ENCODE measurements at places on chromosomes 12 and 14.
A peak's percentile ranks its signal among the peaks of the same experiment; 100 is the strongest.

DNA sequence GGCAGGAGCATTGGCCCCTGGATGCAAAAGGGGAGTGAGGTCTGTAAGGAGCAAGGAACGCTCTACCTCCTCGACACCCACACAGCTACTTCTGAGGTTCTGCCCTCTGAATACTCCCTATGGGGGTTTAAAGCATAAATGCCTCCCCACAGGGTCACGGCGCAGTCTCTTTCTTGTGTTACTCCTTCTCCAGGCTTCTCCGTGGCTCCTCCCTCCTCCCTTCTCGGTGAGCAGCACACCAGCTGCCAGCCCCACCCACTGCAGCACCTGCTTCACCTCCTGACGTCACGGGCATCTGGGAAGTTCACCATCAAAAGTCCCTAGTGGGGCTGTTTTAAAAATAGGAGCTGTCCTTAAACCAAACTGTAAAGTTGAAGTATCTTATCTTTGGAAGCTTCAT is 67.3 kb downstream of the SPTB start:
- DNase-seq = no peak

GRCh38 chr12:56628671-56629458 is 1.3 kb downstream of the BAZ2A start:
- peak; percentile 83 for DNase-seq

DNA sequence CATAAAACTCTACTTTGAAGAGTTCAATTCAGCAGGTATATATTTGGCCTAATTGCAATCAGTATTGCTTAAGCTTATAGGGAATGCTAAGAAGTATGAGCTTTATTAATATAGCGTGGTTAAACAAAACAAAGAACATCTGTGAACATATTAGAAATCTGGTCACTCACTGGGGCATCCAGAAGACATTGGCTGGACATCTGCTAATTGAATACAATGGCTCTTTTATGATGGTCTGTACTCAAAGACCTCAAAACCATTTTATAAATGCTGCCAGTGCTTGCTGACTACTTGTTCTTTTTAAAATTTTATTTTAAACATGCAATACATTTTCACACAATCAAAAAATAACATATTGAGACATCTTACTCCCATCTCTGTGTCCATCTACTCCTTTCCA is 173.0 kb downstream of the STXBP6 start:
- DNase-seq = no peak

GRCh38 chr14:95906591-95906990 is 30.0 kb downstream of the TUNAR start:
- no peak for DNase-seq

GRCh38 chr12:59268295-59268809 is 327.5 kb upstream of the SLC16A7 start:
- DNase-seq = no peak

- peak; percentile 96 for DNase-seq
Measured at GRCh38 chr14:89000007-89000942, 175.8 kb downstream of the TTC8 start.

GRCh38 chr14:54337314-54337713 is 59.5 kb upstream of the CDKN3 start:
- DNase-seq = no peak

- no peak for DNase-seq
Measured at GRCh38 chr12:107369679-107370078, 276.3 kb upstream of the CRY1 start.

DNA sequence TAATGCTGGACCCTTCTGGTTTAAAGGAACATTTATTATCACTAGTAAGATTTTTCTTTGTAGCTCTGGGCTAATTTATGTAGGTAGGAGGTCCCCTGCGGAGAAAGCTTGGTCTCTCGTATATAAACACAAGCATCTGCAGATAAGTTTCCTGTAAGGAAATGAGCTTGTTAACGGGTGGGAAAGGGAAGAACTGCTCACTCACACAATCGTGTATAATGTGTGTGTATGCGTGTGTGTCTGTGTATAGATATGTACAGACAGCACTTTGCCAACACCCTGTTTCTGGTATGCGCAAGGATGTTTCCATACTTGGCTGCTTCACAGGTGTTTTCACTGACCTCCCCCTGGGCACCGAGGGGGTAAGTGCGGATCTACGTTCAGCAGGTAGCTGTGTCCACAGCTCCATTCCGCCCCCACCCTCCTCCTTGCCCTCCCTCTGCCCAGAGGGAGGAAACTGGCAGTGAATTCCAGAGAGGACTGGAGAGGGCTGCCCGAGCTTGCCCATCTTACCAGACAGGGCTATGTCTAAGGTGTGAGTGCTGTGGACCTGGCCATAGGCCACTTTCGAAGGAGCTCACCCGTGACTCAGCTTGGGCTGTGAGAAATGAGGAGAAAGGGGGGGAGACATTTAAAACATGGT is 65.2 kb downstream of the NINJ2 start:
- DNase-seq = no peak

- DNase-seq = peak; percentile 74
Measured at GRCh38 chr12:57110104-57111030, 795 bp downstream of the STAT6 start.

DNA sequence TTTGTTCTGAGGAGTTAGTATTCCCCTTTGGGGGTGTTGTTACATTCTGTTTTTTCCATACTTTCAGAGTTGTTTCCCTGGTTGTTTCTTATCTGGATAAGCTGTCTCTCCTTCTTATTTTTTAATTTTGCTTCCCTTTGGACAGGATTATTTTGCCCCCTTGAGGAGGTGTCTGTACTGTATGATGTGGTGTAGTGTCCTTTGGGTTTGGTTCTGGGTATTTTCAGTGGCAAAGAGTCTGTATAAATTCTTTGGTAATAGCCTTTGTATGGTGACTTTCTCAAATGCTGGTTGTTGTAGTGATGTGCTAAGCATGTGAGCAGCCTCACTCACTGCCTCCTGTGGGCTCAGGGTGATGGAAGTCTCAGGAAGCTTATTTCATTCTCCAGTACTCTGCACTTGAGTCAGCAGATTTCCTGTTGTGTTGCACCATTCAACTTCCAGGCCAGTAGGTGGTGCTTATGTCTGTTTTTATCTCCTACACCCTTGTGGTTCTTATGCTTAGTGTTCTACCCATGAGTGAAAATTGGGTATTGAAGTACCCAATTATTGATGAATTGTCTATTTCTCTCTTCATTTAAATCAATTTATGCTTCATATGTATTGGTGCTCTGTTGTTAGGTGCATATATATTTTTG is 103.3 kb upstream of the PMCH start:
- peak; percentile 79 for DNase-seq

DNA sequence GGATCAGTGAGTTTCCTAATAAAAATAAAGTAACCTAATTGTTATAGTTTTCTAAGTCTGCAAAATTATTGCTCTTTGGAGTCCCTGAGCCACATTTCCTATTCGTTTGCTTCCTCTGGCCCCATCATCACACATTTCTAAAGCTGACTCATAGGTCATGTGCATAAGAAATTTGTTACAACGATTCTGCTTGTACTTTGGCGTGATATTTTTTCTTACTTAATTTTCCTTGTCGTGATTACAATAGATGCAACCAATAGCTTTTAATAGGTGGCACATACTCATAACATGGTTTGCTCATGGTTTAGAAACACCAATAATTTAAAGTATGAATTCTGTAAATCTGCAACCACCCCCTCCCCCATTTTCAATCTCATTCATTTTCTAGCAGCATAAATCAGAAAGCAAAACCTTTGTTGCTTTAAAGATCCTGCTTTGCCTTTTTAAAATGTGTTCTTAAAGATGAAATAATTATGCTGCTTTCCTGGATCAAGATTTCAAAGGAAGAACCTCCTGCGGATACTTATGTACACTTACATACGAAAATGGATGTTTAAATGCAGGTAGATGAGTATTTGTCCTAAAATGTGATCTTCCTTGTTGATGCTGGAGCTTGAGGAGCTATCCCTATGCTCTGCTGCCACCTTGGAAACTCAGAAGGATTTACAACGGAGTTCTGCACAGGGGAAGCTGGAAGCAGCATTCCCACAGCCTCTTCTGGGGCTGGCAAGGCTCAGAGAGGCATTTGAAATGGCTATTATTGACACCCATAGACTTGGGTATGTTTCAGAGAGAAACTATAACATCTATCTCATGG is 1.7 kb upstream of the FLRT2 start:
- peak; percentile 88 for DNase-seq

- no peak for DNase-seq
Measured at GRCh38 chr14:54048311-54048710, 91.7 kb upstream of the BMP4 start.

- no peak for DNase-seq
Measured at GRCh38 chr12:4610481-4610880, 38.4 kb downstream of the AKAP3 start.

Measured in fibroblast of villous mesenchyme (primary cell).